NCI-H345 (cell line): ENCODE measurements at places on chromosomes 6 and 20.

DNA sequence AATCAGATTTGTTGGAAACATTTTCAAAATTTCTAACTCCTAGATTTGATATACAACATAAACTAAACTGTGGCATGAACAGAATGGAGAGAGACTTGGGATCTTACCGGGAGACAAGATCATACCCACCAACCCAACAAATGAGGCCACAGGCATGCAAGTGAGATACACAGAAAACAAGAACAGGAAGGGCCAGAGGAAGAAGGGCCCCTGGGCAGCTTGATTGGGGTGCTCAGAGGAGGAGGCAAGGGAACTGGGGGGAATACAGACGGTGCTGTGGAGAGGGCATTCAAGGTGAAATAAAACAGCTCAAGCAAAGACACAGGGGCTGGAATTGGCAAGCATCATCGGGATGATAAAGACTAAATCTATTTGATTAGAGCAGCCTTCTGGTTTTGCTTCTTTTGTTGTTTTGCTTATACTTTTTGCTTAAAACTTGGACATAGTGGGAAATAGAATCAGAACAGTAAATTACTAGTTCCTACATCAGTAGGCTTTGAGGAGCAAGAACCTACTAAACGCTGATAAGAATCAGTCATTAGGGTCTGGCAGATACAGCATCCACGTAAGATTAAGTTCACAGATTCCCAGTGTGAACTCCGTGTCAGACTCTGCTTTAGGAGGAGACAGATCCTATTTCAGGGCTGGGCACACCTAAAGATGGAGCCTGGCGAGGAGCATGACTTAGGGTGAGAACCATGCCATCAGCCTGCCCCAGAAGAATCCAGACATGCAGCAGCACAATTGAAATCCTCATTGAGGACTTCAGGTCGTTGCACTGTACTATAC lies 3.5 kb upstream of the RAMACL start:
- DNase-seq: no peak

DNA sequence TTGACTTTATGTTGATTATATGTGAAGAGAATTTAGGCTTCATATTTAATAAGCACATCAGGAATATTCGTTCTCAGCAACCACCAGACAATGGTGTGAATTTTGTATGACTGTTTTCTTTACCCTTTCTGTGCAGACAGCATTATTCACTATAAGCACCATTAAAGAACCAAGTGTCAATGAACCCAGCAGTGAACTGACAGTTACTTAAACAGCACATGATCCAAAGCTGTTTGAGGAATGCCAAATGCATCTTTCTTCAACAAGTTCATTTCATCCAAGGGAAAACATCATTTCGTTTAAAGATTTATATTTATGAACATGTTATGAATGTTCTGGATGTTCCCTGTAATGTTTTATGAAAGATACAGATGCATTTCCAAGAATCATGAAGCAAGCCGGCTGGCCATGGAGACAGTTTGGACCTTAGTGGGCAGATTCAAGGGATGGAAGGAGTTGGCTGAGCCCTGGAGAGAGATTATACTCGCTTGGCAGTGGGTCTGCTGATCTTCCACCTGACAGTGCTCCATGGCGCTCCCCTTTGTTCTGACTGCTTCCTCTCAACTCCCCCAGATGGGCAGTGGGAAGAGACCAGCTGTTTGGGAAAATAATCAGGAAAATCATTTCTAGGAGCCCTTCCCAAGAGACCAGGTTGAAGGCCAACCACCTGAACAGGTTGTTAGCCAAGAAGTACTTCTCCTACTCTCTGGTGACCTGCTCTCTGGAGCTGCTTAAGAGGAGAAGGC lies 326.0 kb upstream of the RSPO3 start:
- DNase-seq: no peak

DNA sequence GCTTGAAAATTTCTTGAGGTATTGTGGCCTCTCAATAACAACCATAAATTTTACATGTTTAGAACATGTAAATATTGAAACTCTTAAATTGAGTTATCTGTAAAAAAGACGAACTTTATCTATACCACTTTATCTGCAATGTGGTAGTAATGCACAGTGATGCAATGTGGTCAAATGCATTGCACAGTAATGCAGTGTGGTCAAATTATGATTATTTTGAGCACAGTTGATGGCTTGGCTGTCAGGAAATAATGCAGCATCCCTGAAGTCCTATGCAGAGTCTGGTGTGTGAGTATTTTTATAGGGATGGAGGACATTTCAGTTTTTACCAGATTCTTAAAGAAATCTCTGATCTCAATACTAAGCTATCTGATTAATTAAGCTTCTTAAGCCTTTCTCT lies 5.1 kb downstream of the TTK start:
- DNase-seq: no peak

GRCh38 chr6:134240665-134241431 lies 77.1 kb downstream of the SGK1 start:
- no peak for DNase-seq

- no peak for DNase-seq
Measured at GRCh38 chr6:112622036-112622435, 274.9 kb downstream of the RFPL4B start.

DNA sequence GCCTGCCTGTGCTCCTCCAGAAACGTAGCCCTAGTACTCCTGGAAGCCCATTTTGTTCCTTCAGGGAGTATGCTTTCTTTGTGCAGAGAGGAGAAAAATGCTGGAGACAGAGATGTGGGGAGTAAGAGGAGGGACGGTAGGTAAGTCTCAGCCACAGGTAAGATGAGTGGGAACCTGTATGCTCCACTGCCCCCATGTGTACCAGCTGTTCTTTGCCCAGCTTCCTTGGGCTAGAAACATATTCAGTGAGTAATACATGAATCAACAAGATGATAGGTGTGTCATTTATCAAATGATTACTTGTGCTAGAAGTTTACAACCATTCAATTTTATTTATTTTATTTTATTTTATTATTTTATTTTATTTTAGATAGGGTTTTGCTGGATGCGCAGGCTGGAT lies 13.6 kb upstream of the CEP85L start:
- no peak for DNase-seq

- no peak for DNase-seq
Measured at GRCh38 chr6:94278146-94278545, 858.8 kb upstream of the EPHA7 start.

DNA sequence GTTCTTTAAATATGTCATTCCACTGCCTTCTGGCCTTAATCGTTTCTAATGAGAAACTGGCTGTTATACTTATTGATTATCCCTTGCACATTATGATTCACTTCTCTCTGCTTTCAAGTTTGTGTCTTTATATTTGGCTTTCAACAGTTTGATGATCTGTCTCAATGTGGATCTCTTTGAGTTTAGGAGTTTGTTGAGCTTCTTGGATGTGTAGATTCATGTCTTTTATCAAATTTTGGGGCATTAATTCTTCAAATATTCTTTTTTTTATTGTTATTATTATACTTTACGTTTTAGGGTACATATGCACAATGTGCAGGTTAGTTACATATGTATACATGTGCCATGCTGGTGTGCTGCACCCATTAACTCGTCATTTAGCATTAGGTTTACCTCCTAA lies 29.3 kb downstream of the ZBTB9 start:
- DNase-seq: no peak

GRCh38 chr20:4912380-4913142 lies 88.7 kb downstream of the SLC23A2 start:
- DNase-seq: no peak
